ENCODE measurements at places on chromosomes 6 and 20.

GRCh38 chr6:110033749-110034666 is 55.9 kb downstream of the GPR6 start:
- DNase-seq: no peak

GRCh38 chr6:169139179-169139971 is 114.3 kb downstream of the THBS2 start:
- DNase-seq: no peak

- no peak for DNase-seq
Observed at GRCh38 chr20:62816031-62816883, 593 bp upstream of the COL9A3 start.

- no peak for DNase-seq
Observed at GRCh38 chr6:34130862-34131261, 15.0 kb downstream of the GRM4 start.

- DNase-seq: no peak
Observed at GRCh38 chr6:7827142-7827541, 83.4 kb downstream of the TXNDC5 start.

GRCh38 chr20:59632541-59633113 is 28.3 kb downstream of the PHACTR3 start:
- no peak for DNase-seq

DNA sequence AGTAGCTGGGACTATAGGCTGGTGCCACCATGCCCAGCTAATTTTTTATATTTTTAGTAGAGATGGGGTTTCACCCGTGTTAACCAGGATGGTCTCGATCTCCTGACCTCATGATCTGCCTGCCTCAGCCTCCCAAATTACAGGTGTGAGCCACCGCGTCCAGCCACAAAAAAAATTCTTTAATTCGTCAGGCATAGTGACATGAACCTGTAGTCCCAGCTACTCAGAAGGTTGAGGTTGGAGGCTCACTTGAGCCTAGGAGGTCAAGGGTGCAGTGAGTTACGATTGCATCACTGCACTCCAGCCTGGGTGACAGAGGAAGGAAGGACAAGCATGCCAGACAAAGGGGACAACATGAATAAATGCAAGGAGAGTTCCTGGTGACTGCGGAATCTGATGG is 19.5 kb upstream of the ASXL1 start:
- DNase-seq: no peak

DNA sequence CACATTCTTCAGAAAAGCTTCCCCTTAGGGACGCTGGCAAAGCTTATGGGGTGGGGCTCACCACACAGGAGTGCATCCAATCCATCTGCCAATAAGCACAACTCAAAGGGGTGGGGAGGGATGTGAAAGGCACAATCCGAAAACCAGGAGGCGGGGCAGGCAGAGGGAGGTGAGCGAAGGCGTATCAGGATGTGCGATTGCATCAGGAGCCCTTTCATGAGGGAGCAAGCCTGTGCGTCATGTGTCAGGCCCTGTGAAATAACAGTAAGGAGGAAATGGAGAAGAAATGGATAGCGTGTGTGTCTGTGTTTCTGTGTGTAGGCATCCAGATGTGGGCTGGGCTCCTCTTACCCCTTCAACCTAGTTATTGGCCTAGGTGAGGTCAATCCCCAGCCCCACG is 382.4 kb upstream of the CDH4 start:
- DNase-seq: no peak

DNA sequence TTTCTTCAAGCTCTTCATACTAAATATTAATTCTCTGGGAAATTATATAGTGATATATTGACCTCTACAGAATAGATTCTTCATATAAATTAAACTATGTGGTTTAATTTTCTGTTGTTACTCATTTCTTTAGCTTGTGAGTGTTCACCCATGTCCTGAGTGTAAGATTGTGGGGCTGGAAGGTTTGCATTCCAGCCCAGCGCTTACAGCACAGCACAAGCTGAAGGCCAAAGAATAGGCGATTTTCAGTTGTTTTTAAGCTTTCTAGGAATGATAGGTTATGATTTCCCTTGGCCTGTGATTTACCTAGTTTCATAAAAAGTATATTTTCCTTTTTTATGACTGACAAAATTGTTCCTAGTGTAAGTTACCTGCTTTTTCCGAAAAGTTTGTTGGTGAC is 194.1 kb downstream of the PLCB1 start:
- no peak for DNase-seq

GRCh38 chr6:130672153-130672552 is 155.1 kb upstream of the SMLR1 start:
- DNase-seq: no peak

- DNase-seq: no peak
Observed at GRCh38 chr6:104483225-104483834, 376.4 kb downstream of the HACE1 start.

DNA sequence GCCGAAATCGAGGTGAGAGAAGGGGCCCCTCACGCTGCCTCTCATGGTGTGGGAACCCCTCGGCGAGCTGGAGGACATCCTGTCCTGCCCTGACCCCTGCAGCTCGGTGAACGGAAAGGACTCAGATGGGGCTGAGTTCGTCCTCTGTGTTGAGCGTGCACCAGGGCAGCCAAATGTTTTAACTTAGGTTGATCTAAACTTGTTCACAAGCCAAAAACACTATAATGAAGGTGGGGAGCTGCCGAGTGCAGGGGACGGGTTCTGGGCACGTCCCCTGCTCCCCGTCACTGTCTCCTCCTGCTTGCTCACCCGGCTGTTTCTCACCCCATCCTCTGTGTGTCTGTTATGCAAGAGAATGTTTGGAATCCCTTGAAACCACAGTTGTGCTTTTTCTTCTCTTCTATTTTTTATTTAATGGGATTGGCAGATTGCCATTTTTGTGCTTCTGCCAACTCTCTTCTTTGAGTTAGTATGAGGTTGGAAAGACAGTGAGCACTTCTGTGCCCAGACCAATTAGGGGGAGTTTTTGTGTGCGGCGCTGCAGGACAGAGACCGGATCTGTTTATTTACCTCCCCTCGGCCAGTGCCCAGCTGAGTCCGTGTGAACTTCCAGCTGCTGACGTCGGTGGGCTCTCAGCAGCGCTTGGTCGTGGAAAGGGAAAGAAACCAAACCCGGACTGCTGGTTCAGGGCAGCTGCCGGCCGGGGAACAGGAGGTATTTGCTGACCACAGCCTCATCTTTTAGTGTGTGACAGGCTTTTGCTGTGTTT is 158.1 kb downstream of the DTNBP1 start:
- peak; percentile 95 for DNase-seq

DNA sequence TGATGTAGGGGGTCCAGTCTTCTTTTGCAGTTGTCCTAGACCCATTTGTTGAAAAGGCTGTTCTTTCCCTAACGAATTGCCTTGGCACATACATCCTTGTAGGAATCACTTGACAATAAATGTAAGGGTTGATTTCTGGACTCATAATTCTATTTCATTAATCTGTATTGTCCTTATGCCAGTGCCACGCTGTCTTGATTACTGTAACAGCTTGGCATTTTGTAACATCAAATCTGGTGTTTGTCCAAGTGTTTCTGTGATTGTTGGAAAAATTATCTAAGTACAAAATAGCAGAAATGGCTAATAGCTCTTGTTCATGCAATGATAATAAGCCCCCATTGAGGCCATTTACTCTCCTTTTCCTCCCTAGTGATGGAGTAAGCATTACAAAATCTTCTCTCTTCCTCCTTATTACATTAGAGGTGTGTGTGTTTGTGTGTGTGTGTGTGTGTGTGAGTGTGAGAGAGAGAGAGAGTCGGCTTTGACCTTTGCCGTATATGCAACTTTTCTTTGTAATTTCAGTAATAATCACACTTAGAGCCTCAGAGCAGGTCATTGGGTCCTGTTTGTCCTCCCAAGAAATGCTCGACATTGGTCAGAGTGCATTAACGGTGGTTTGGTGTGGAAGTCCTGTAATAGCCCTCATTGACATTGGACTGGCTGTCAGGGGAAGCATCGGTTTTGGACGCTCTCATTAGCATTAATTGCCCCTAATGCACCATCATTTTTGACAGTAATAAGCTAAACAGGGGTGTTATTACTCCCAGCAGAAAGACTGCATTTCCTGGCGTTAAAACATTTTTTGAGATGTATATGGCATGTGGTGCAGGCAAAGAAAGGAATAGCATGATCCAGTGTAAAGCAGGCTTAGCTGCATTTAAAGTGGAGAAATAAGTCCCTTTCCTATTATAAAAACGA is 40.7 kb upstream of the MROH8 start:
- DNase-seq: no peak

- no peak for DNase-seq
Observed at GRCh38 chr6:117494694-117495318, 12.3 kb downstream of the DCBLD1 start.

DNA sequence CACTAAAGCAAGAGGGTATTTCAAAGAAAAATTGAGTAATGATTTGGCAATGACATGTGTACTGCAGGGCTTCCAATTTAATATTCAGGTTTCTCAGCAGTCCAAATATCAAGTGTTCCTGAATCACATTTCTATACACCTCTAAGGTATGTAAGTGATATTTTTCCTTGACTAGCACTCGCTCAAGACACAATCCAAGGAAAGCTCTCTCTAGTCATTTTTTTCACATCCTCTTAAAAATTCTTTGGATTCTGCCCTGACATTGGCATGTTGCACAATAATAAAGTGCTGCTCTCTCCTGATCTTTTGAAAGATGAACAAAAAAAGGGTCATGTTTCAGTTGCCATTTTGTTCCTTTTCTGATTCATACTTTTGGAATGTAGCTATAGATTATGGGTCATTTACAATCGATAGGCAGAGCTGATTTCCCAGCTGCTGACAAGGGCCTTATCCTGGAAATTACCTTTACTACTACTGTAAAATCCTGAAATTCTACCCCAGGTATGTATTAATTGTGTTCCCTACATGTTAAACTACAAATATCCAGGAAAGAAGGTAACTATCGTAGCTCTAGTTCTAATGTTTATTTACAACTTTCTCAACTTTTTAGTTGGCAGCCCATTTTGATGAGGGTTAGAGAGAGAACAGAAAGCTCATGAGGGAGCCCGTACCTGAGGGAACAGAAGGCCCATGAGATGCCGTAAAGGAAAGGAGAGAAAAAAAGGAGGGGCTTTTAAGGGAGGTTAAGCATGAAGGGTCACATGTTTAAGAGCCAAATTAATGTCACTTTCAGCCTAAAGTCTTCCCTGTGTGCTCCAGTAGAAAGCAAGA is 22.2 kb upstream of the ADGRG6 start:
- DNase-seq: peak; percentile 49

- DNase-seq: peak; percentile 0
Observed at GRCh38 chr20:39190666-39191570, 228.8 kb downstream of the DHX35 start.

DNA sequence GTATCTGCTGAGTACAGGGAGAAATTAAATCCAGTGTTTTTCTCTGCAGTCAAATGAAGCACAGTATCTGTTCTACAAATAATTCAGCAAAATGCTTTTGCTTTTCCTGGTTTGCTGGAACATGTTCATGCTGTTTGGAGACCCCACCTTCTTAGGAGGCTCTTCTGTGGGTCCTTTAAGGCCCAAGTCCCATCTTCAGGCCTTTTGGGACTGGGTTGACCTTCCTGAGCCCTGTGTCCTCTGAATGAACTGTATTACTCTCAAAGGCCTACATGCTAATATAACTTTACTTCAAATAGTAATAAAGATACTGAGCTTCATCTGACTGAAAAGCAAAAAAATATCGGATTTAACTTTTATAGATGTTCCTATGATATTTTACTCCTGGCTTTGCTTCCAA is 19.3 kb downstream of the SMLR1 start:
- DNase-seq: no peak

DNA sequence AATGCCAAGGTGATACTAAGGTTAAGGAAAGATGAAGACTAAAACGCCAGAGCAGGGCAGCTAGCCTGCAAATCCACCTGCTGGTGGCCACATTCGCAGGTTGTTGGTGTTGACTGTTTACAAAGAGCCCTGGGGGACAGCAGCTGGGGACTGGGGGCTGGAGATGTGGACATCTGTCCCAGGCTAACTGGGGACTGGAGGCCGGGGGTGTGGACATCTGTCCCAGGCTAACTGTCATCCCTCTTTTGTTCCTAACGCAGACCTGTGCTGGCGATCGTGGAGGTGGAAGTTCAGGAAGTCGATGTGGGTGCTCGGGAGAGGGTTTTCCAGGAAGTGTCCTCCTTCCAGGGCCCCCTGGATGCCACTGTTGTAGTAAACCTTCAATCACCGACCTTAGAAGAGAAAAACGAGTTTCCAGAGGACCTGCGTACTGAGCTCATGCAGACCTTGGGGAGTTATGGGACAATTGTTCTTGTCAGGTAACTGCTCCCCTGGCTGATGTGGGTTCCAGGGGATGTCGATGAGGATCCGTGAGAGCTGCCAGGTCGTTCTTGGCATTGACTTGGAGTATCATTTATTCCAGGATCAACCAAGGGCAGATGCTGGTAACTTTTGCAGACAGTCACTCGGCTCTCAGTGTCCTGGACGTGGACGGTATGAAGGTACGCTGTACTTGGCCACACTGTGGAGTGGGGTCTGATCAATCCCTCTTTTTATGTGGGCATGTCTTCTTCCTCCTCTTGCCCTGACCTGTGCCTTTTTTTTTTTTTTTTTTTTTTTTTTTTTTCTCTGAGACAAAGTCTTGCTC is 87.0 kb downstream of the SERAC1 start:
- no peak for DNase-seq

GRCh38 chr20:31811796-31812728 is 7.1 kb upstream of the MYLK2 start:
- DNase-seq: peak; percentile 87

- no peak for DNase-seq
Observed at GRCh38 chr20:14432597-14432996, 95.2 kb upstream of the FLRT3 start.

- peak; percentile 90 for DNase-seq
Observed at GRCh38 chr6:56683882-56684281, 41.2 kb upstream of the DST start.

- no peak for DNase-seq
Observed at GRCh38 chr6:34082864-34083626, 62.8 kb downstream of the GRM4 start.

GRCh38 chr20:51399006-51399890 is 143.3 kb downstream of the NFATC2 start:
- DNase-seq: no peak

- DNase-seq: peak; percentile 70
Observed at GRCh38 chr20:38114353-38114791, 50.7 kb downstream of the TGM2 start.

GRCh38 chr20:38255393-38255792 is 5.1 kb downstream of the KIAA1755 start:
- peak; percentile 70 for DNase-seq

DNA sequence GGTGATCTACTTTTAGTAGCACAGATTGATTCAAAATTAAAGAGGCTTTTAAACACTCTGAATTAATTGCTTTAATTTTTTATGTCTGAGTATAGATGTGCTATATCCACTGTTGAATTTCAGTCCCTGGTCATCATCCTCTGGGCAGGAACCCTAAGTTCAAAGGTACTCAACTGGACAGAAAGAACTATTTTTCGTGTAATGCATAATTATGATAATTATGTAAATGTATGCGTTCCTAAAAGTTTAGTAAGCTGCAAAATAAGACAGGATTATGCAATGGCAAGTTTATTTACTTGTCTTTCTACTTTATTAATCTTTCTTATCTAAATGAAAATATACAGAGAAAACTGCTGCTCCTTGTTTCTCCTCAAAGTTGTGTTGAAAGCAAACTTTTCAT is 690.1 kb upstream of the MAN1A1 start:
- no peak for DNase-seq

DNA sequence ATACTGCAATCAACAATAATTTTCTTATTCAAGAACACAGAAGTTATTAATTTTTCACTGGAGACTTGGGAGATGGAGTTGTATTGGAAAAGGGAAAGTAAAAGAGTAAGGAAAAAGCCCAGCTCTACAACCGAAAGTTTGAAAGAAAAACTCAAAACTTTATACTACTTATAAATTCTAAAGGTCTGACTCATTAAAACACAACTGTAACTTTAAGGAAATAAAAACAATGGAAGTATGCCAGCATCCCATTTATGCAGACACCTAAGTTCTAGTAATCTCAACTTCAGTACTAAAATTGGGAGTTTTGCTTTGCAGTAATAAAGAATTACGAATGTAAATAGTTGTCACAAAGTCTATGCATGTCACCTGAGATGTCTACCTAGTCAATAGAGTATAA is 80.6 kb downstream of the IRAK1BP1 start:
- peak; percentile 48 for DNase-seq
